ENCODE measurements at places on chromosomes 4 and X. TPM values are rescaled to one million over a fixed set of nuclear protein-coding genes. Genes with fewer than 3 reads are reported as not detected.

MYOZ2 gene
- not detected for total RNA-seq

FAM184B gene
- total RNA-seq = not detected

CCDC160 gene
- not detected for total RNA-seq

SSX2B gene
- not detected for total RNA-seq

DNA sequence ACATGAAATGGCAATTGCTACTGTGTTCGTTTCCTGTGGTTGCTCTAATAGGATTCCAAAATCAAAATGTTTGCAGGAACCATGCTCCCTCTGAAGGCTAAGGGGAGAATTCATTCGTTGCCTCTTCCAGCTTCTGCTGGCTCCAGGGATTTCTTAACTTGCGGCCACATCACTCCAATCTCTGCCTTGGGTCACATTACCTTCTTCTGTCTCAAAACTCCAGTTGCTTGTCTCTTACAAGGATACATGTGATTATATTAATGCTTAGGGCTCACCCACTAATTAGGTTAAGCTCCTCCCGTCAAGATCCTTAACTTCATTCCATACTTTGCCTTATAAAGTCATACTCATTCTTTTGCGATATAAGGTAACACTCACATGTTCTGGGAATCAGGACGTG, 208.4 kb downstream of the RBM46 start:
- peaks cover 2% of the 10 kb centered on the region for H3K27me3 ChIP-seq
- H3K4me1 ChIP-seq = no peaks in the 10 kb centered on the region
- no peak for DNase-seq
- no peak overlapping the region for H3K27ac ChIP-seq

DNA sequence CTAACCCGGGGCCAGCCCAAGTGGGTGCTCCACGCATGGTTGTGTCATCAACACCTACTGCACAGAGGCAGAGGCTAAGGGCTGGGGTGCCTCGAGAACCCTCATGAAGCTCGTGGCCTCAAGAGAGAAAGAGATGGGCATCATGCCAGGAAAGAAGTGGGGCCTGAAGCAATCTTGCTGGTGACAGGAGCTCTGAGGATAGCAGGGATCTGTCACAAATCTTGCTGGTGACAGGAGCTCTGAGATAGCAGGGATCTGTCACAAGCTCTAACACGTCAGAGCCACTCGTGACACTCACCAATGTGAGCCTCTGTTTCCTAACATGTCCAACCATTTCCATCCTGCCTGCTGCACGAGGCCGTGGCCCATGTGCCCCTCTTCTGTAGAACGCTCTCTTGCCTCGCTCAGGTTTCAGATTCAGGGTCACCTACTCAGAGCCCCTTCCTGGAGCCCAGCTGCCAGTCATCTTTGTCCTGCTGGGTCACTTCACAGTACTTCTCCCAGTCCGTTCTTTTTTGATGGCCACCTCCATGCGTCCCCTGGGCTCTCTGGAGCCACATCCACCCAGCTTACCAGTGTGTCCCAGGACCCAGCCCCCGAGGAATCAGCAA, 21.1 kb downstream of the PNMA6E start:
- no peak for DNase-seq
- no peaks in the 10 kb centered on the region for H3K36me3 ChIP-seq
- H3K4me1 ChIP-seq = no peaks in the 10 kb centered on the region
- no peak overlapping the region for H3K27ac ChIP-seq
- no peaks in the 10 kb centered on the region for H3K27me3 ChIP-seq

- no peaks in the 10 kb centered on the region for H3K36me3 ChIP-seq
- no peak overlapping the region for H3K4me3 ChIP-seq
- H3K4me1 ChIP-seq = no peaks in the 10 kb centered on the region
- no peak overlapping the region for H3K27ac ChIP-seq
These were observed 1118.1 kb upstream of the PRKX start for GRCh38 chrX:4831574-4831973.

DNA sequence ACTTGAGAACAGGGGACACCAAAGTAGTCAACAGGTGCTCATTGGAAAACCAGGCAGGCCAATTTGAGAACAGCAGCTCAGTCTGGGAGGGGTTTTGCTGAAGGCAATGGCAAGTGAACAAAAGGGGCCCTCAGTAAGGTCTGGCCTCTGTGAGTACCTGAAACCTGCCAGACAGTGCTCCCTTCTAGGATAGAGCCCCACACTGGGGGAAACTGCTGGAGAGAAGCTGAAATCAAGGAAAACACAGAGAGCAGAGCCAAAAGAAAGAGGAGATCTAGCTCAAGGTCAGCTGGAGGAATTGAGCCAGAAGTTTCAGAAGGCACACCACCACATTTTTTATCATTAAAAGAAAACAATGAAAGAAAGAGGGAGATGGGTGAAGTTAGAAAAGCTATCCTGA, 28.2 kb downstream of the PNMA6E start:
- no peak overlapping the region for H3K27ac ChIP-seq
- H3K4me3 ChIP-seq = no peak overlapping the region
- no peaks in the 10 kb centered on the region for H3K27me3 ChIP-seq
- H3K4me1 ChIP-seq = peaks cover 4% of the 10 kb centered on the region

GRCh38 chr4:78956975-78957374, 17.7 kb upstream of the PAQR3 start:
- H3K27ac ChIP-seq = no peak overlapping the region
- H3K4me3 ChIP-seq = no peak overlapping the region
- H3K4me1 ChIP-seq = no peaks in the 10 kb centered on the region
- peaks cover 10% of the 10 kb centered on the region for H3K27me3 ChIP-seq
- no peaks in the 10 kb centered on the region for H3K36me3 ChIP-seq

- H3K4me1 ChIP-seq = peaks cover 31% of the 10 kb centered on the region
- DNase-seq = no peak
- H3K27ac ChIP-seq = no peak overlapping the region
- no peak overlapping the region for H3K4me3 ChIP-seq
- peaks cover 21% of the 10 kb centered on the region for H3K36me3 ChIP-seq
These were observed 112.4 kb downstream of the PTTG2 start for GRCh38 chr4:38072578-38072977.

DNA sequence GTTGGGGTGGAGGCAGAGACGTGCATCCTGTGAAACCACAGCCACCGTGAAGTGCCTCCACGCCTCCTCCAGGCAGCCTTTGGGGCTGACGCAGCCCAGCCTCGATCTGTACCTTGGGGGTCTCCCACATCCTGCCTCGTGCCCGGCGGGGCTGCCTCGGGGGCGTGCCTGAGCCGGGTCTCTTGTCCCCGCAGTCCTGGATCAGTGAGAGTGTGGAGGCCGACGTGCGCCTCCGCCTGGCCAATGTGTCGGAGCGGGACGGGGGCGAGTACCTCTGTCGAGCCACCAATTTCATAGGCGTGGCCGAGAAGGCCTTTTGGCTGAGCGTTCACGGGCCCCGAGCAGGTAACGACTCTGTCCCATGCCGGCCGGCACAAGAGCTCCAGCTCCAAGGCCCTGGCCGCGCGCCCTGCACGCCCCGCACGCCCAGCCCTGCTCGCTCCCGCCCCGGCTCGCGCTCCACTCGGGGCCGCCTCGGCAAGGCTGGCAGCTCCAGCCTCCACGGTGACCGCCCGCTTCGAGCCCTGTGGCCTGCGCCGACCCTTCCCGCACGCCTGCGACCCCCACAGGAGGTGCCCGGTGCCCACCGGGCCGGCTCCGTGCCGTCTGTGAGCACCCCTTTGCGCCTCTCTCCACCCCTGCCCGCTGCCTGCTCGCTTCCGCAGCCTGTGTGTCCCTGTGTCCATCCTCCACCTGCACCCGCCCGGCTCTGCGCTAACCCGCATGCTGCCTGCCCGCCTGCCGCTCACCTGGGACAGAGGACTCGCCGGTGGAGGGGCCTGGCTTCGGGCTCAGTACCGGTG, 9.8 kb downstream of the FGFR3 start:
- H3K4me1 ChIP-seq = no peaks in the 10 kb centered on the region
- no peaks in the 10 kb centered on the region for H3K36me3 ChIP-seq
- H3K27me3 ChIP-seq = no peaks in the 10 kb centered on the region
- H3K4me3 ChIP-seq = no peak overlapping the region
- H3K27ac ChIP-seq = no peak overlapping the region
- no peak for DNase-seq

GRCh38 chr4:89619206-89619962, 217.6 kb downstream of the SNCA start:
- H3K36me3 ChIP-seq = no peaks in the 10 kb centered on the region
- H3K27ac ChIP-seq = peak overlapping the region; percentile 34
- DNase-seq = peak; percentile 31
- no peaks in the 10 kb centered on the region for H3K27me3 ChIP-seq
- peaks cover 11% of the 10 kb centered on the region for H3K4me1 ChIP-seq

GRCh38 chr4:75180217-75180616, 247.3 kb downstream of the PARM1 start:
- no peaks in the 10 kb centered on the region for H3K36me3 ChIP-seq
- no peak overlapping the region for H3K4me3 ChIP-seq
- H3K27me3 ChIP-seq = no peaks in the 10 kb centered on the region

GRCh38 chrX:2464677-2465166, 36.1 kb downstream of the DHRSX start:
- H3K36me3 ChIP-seq = peaks cover 7% of the 10 kb centered on the region
- H3K4me1 ChIP-seq = peaks cover 1% of the 10 kb centered on the region
- no peaks in the 10 kb centered on the region for H3K27me3 ChIP-seq

GRCh38 chrX:119292445-119292844, 56.4 kb downstream of the PGRMC1 start:
- no peaks in the 10 kb centered on the region for H3K4me1 ChIP-seq
- no peak for DNase-seq
- H3K4me3 ChIP-seq = no peak overlapping the region
- H3K36me3 ChIP-seq = no peaks in the 10 kb centered on the region
- no peak overlapping the region for H3K27ac ChIP-seq

DNA sequence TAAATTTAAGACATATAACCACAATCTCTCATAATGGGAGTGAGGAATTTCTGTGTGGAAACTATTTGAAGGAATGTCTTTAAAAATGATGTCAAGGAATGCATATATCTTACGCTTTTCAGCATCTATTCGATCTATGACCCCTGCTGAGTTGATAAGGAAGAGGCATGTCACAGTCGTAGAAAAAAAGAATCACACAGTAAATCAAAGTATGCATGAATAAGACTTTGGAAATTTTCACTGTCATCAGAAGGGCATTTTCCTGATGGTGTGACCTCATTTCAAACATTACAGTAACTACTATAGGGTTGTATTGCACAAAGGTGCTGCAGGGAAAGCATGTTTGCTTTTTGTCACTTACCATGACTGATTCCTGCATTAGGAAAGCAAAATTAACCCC, 41.5 kb downstream of the REELD1 start:
- DNase-seq = no peak
- H3K27me3 ChIP-seq = no peaks in the 10 kb centered on the region
- H3K4me1 ChIP-seq = no peaks in the 10 kb centered on the region
- H3K4me3 ChIP-seq = no peak overlapping the region
- peaks cover 8% of the 10 kb centered on the region for H3K36me3 ChIP-seq

DNA sequence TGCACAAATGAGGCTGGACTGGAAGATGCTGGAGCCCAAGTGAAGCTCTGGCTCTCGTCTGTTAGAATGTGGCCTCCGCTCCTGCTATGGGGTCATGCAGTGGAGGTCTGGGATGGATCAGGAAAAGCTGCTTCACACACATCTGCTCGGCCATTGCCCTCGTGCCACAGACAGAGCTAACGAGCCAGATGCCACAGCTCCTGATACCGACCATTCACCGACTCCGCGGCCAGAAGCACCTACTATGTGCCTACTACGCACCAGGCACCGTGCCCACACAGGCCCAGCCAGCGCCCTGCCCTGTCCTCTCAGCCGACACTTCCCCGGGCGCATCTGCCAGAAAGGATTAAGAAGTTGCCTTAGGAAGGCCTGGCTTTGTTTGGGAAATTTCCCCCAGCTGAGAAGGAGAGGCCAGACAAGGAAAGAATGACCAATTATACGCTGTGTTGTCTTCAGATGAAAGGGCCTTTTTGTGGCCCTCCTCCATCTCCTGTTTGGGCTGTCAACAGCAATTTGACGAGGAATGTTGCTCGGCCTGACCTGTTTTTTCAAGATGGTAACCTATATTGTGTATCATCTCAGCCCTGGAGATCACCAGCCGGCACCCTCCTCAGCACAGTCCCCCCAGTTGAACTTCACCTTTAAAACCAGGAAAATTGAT, 34.3 kb downstream of the HMX1 start:
- no peaks in the 10 kb centered on the region for H3K27me3 ChIP-seq
- H3K4me3 ChIP-seq = no peak overlapping the region
- no peak for DNase-seq
- no peak overlapping the region for H3K27ac ChIP-seq
- H3K36me3 ChIP-seq = no peaks in the 10 kb centered on the region
- H3K4me1 ChIP-seq = no peaks in the 10 kb centered on the region

GRCh38 chr4:113584407-113585150, 177.0 kb downstream of the CAMK2D start:
- no peak for DNase-seq
- peaks cover 21% of the 10 kb centered on the region for H3K4me1 ChIP-seq
- H3K36me3 ChIP-seq = peaks cover 40% of the 10 kb centered on the region
- H3K27me3 ChIP-seq = no peaks in the 10 kb centered on the region
- no peak overlapping the region for H3K27ac ChIP-seq

DNA sequence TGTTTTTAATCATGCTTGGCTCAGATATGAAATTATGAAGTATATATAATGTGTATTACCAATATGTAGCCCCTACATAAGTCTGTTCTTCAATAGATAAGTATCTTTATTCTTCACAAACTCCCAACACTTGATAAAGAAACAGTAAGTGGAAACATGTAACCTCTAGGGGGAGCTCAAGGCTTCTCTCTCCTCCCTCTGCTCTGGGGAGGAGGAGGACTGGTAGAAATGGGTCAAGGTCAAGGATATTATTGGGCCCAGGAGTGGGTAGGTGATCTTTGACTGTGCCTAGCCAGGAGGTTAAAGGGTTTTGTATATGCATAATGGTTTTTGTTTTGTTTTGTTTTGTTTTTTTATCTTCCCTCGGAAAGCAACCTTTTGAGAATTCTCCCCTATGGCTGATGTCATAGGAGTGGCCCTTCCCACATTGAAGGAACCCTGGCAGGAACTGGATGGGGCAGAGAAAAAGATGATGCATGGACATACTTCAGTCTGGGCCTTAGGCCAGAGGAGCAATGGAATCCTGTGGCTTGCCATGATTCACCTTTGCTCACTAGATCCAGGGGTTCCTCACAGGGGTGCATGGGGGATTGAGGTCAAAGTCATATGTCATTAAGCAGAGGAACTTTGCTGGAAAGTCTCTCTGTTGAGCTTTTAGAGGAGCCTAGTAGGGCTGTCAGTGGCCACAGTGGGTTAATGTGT, 460.3 kb downstream of the MID1IP1 start:
- no peak overlapping the region for H3K4me3 ChIP-seq
- peak; percentile 20 for DNase-seq
- peaks cover 19% of the 10 kb centered on the region for H3K36me3 ChIP-seq
- no peaks in the 10 kb centered on the region for H3K27me3 ChIP-seq
- peaks cover 50% of the 10 kb centered on the region for H3K4me1 ChIP-seq
- peak overlapping the region; percentile 66 for H3K27ac ChIP-seq

GRCh38 chr4:69858690-69859089, 1.3 kb downstream of the SULT1E1 start:
- H3K27ac ChIP-seq = no peak overlapping the region
- H3K4me1 ChIP-seq = no peaks in the 10 kb centered on the region
- no peaks in the 10 kb centered on the region for H3K36me3 ChIP-seq
- no peak overlapping the region for H3K4me3 ChIP-seq
- DNase-seq = no peak

- H3K27me3 ChIP-seq = no peaks in the 10 kb centered on the region
- H3K4me1 ChIP-seq = no peaks in the 10 kb centered on the region
- no peak overlapping the region for H3K27ac ChIP-seq
- H3K4me3 ChIP-seq = no peak overlapping the region
These were observed 139.3 kb downstream of the TLL1 start for GRCh38 chr4:166012129-166013030.

Data from activated CD8-positive, alpha-beta T cell treated with anti-CD3 and anti-CD28 coated beads for 36 hours (primary cell).